ENCODE measurements at places on chromosomes 1 and 21. TPM values are rescaled to one million over a fixed set of nuclear protein-coding genes. Genes with fewer than 3 reads are reported as not detected.
A peak's percentile ranks its signal among the peaks of the same experiment; 100 is the strongest.

Gene SLC6A17
- total RNA-seq = 1.9 TPM

Gene S100A10
- 369 TPM for total RNA-seq

Gene ETNK2
- 4.5 TPM for total RNA-seq

Gene OR2L8
- not detected for total RNA-seq

Gene ALX3
- total RNA-seq = 1.3 TPM

Gene SPTA1
- total RNA-seq = not detected

Gene KMO
- total RNA-seq = not detected

Gene CATSPER4
- total RNA-seq = not detected

Gene AADACL3
- total RNA-seq = not detected

Gene FRRS1
- 0.66 TPM for total RNA-seq

Gene KPRP
- total RNA-seq = not detected

Gene PCAT6
- 3.8 TPM for total RNA-seq

Gene SLC25A34
- 0.79 TPM for total RNA-seq

Gene CBS
- 42.9 TPM for total RNA-seq

Gene EGLN1
- 27.7 TPM for total RNA-seq

Gene CLDN8
- not detected for total RNA-seq

Gene CFHR5
- total RNA-seq = not detected

- peak; percentile 5 for DNase-seq
These were observed 991 bp downstream of the SELENBP1 start for GRCh38 chr1:151371370-151372057.

- DNase-seq = no peak
These were observed 50.3 kb upstream of the CNIH3 start for GRCh38 chr1:224565611-224566406.

DNA sequence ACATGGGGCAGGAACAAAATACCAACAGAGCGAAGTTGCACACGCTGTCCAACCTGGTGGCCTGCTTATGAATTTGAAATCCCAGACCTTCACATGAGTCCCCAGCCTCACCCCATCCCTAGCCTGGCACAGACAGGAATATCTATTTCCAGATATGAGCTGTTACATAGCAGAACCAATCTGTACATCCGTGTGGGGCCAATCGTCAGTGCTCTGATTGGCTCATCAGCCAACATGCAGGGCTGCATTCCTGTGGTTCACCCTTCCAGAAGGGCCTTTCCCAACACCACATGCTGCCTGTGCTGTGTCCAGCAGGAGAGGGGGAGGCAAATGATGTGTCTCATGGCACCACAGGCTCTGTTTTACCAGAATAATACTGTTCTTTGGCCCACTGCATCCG is 31.3 kb downstream of the CCN1 start:
- DNase-seq = peak; percentile 98

DNA sequence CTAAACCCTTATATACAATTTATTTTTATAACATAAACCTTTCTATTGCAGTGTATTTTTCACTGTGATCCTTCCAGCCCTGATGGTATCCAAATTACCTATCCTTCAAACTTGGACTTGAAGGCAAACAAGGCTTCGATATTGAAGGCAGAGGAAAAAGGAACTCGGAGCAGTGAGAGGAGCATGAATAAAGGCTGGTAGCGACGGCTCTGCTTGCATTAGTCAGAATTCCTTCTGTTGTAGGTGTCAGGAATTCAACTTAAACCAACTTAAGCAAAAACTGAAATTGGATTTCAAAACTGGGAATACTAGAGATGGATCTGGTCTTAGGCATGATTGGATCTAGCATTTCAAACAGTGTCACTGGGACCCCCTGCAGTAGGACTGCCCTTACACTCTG is 17.8 kb upstream of the SSX2IP start:
- DNase-seq = no peak

GRCh38 chr1:168246506-168246905 is 20.7 kb downstream of the SFT2D2 start:
- DNase-seq = no peak

GRCh38 chr1:3717041-3717714 is 35.1 kb upstream of the CCDC27 start:
- DNase-seq = no peak

DNA sequence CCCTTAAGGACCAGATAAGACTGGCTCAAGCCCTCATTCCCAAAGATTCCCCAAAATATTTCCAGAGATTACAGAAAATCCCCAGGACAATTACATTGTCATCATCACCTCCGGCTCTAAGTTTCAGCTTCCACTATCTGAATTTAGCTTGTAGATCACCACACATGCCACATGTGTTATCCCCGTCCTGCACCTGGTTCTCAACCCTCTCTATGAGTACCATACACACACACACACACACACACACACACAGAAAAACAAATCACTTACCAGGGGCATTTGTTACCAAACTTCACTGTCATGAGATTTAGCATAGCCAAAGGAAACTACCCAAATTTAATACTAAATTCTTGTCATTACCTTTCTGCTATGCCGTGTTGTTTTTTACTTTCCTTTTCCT is 15.4 kb upstream of the TSPAN1 start:
- DNase-seq = no peak

- DNase-seq = no peak
These were observed 60.8 kb downstream of the DHRS3 start for GRCh38 chr1:12556957-12557935.

DNA sequence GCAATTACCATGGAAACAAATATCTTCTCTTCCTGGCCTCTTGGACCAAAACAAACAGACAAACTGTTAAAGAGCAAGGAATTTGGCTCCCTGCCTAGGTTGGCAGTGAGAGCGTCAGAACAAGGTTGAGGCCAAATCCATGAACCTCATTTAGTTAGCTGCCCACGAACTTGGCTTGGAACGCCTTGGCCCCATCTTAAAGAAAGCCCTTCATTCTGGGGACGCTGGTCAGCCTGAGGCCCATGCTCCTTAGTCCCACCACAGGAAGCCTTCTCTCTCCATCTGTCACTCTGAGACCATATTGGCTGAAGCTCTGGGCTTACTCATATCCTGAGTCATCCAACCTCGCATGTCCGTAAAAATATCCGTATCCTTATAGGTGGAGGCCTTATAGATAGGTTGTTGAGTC is 62.4 kb upstream of the DIRAS3 start:
- DNase-seq = peak; percentile 90

- no peak for DNase-seq
These were observed 11.4 kb downstream of the PLEKHO1 start for GRCh38 chr1:150160964-150161621.

DNA sequence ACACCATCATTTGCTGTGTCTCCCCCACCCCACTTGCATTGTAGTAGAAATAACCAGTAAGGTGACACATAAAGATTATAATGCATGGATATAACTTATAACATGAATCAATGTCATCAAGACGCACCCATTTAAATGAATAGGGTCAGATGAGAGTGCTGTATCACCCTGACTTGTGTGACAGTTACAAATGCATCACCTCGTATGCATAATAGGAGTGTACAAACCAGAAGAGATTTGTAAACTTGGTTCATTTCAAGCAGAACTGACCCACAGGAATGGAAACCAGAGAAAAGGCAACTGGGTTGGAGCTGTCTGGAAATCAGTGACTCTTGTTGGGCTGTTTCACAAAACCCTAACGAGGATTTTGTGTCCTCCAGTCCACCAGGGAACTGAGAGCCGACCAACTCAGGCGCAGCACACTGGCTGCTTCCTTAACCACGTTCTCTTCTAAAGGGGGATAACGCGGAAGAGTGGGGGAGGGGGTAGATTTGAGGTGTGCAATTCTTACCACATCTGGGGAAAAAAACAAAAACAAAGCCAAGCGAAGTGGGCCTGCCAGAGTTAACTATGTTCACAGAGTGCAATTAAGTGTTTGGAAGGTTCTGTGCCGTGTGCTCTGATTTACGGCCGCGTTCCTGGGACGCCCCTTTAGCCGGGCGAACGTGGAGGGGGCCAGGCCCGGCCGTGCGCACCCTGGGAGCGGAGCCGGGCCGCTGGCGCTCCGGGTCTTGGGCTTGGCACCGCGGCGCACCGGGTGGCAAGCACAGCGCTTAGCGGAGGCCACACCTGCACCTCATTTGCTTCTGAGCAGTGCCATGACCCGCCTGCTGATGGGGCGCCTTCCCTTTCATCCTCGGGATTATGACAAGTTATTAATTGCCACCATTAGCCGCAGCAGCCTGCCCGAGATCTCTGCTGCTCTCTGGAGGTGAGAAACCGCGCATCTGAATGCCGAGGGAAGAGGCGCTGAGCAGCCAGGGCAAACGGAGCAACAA is 248.8 kb upstream of the FOXD3 start:
- no peak for DNase-seq

GRCh38 chr1:21685946-21686678 is 17.0 kb upstream of the RAP1GAP start:
- no peak for DNase-seq

DNA sequence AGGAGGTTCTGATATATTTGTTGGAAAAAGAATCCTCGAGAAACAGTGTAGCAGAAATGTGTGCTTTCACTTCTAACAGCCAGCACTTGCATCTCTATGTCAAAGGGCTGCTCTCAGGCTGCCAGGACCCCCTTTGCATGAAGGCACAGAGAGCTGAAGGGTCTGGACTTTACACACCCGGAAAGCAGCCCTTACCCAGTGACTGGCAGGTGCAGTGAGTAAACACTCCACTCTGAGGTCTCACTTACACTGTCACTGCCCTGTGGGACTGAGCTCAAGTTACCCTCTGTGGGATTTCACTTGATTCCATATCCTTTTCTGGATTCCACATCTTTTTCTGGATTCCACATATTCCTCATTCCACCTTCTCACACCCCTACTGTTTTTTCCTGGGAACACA is 40.8 kb upstream of the PPP2R5A start:
- no peak for DNase-seq

DNA sequence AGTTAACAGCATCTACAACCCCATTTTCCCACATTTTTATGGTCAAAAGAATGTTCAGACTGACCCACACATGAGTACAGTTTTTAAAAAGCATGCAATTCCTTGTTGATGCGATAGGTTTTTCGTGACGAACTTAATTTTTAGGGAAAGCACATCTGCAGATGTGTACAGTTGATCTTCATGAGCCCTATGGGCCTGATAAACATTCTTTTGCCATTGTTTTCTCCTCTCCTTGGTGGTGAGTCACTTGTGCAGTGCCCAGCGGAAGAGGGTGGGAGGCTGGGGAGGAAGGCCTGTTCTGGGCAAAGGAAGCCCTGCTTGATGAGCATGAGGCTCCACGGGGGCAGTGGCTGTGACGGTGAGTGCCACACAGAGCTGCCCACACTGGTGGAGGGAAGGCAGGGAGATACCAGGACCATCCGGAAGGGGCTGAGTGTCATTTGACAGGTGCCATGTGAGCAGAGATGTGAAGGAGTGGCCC is 5.3 kb downstream of the ARF1 start:
- peak; percentile 89 for DNase-seq

GRCh38 chr1:115239148-115239422 is 99.0 kb downstream of the NGF start:
- DNase-seq = no peak

- peak; percentile 66 for DNase-seq
These were observed 83.9 kb downstream of the ST6GALNAC5 start for GRCh38 chr1:76951153-76951552.

- DNase-seq = no peak
These were observed 152.7 kb downstream of the CASZ1 start for GRCh38 chr1:10643607-10644306.

GRCh38 chr1:92848201-92848600 is 16.4 kb downstream of the RPL5 start:
- DNase-seq = no peak

DNA sequence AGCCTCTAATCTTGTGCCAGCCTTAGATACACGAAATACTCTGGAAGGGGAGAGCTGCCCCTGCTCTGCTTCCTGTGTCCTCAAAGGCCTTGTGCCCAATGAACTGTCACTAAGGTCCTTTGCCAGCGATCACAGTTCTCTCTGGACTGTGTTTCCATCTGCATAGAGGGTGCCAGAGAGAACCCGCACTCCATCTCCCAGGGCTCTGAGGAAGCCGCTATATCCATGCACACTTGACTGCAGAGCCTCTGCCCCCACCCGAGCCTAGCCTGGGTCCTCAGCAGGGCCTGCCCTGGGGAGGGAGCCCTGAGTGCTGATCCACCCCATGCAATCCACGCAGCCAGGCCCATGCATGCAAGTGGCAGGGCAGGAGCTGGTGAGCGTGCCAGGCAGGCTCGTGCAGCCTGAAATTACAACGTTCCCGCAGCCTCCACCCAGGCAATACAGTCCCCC is 30.6 kb upstream of the KIF21B start:
- no peak for DNase-seq

DNA sequence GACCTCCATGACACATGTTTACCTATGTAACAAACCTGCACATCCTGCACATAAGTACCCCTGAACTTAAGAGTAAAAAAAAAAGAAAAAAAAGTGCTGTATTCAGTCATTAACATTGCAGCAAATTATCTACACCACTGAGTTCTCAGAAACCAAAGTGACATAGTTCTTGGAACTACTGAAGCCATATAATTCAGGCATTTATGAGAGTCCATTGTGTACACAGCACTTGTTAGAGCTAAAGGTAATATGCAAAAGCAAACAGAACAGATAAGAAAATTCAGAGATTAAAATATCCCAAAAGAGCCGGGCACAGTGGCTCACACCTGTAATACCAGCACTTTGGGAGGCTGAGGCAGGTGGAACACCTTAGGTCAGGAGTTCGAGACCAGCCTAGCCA is 38.0 kb downstream of the F5 start:
- no peak for DNase-seq

- DNase-seq = no peak
These were observed 23.0 kb upstream of the SAMSN1 start for GRCh38 chr21:14569026-14569621.

- DNase-seq = no peak
These were observed 307.4 kb downstream of the DISC1 start for GRCh38 chr1:231933711-231934626.

GRCh38 chr1:37719572-37720195 is 27.4 kb downstream of the CDCA8 start:
- no peak for DNase-seq

- DNase-seq = no peak
These were observed 30.1 kb upstream of the LAMC2 start for GRCh38 chr1:183155939-183156338.

- peak; percentile 73 for DNase-seq
These were observed 45.5 kb upstream of the AIM2 start for GRCh38 chr1:159122005-159122621.

DNA sequence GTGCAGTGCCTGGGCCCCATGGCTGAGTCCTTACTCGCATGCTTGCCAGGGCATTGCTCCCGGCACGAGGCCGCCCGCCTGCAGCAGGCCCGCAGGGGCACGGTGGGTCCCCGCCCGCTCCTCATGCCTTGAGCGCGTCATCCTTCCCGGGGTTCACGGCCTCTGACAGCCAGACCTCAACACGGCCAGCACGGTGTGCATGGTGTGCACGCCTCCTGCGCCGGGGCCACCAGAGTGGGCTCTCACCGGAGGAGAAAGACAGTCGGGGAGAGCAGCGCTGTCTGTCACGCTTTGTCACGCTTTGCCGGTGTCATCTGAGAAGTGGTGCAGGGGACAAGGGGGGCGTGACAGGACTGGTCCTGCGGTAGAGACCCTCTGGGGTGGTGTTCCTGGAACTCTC is 11.9 kb upstream of the COL18A1 start:
- no peak for DNase-seq

DNA sequence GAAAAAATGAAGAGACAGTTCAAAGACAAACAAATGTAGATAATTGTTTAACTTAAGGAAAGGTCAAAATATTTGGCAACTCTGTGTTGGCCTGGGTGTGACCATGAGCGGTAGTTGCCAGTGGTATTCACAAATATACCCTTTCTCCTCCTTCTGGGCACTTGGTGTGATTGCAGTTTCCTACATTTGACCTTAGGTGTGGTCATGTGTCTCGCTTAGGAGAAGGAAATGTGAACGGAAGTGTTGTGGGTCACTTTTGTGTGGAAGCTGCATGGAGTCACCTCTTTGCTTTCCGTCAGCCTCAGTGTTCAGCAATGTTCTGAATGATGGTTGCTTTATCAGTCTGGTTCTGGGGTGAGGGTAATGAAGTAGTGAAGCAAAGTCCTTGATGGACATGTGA is 3.4 kb upstream of the PCSK9 start:
- DNase-seq = no peak
